ENCODE measurements at places on chromosomes 6 and 20. TPM values are rescaled to one million over a fixed set of nuclear protein-coding genes. Genes with fewer than 3 reads are reported as not detected.

Gene KCNS1
- 1.5 TPM for total RNA-seq

Gene GCLC
- total RNA-seq, result 67.3 TPM

Gene CST3
- total RNA-seq, result 506 TPM

Gene BPIFB4
- total RNA-seq, result not detected

Gene B3GAT2
- total RNA-seq, result not detected

Gene CFAP206
- total RNA-seq, result 0.14 TPM

Gene BTNL2
- not detected for total RNA-seq

Gene KHDC1L
- not detected for total RNA-seq

Gene ATP9A
- 5.6 TPM for total RNA-seq

Gene GMPR
- 0.21 TPM for total RNA-seq

Gene TNFRSF6B
- total RNA-seq, result 31.8 TPM

Gene KCNK16
- not detected for total RNA-seq

Gene HLA-F
- total RNA-seq, result 1.3 TPM

Gene OOEP
- not detected for total RNA-seq
